AG08396 (cell line): ENCODE measurements at places on chromosomes 11 and 22.
A peak's percentile ranks its signal among the peaks of the same experiment; 100 is the strongest.

- DNase-seq, result no peak
These were observed 14.7 kb upstream of the APOBEC3A start for GRCh38 chr22:38942702-38943101.

DNA sequence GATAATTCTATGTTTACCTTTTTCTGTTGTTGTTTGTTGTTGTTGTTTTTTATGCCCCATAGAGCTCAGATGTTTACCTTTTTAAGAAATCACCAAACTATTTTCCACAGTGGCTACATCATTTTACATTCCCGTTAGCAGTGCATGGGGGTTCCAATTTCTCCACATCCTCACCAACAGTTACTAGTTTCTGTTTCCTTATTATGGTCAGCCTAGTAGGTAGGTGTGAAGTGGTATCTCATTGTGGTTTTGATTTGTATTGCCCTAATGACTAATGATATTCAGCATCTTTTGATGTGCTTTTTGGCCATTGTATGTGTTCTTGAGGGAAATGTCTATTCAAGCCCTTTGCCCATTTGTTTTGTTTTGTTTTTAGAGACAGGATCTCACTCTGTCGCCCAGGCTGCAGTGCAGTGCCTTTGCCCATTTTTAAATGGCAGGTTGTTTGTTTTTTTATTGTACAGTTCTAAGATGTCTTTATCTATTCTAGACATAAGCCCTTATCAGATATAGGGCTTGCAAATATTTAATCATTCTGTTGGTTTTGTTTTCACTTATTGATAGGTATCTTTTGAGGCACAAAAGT, 27.5 kb downstream of the CHEK2 start:
- DNase-seq, result no peak

- no peak for DNase-seq
These were observed 126.0 kb upstream of the TTC12 start for GRCh38 chr11:113188371-113188834.

DNA sequence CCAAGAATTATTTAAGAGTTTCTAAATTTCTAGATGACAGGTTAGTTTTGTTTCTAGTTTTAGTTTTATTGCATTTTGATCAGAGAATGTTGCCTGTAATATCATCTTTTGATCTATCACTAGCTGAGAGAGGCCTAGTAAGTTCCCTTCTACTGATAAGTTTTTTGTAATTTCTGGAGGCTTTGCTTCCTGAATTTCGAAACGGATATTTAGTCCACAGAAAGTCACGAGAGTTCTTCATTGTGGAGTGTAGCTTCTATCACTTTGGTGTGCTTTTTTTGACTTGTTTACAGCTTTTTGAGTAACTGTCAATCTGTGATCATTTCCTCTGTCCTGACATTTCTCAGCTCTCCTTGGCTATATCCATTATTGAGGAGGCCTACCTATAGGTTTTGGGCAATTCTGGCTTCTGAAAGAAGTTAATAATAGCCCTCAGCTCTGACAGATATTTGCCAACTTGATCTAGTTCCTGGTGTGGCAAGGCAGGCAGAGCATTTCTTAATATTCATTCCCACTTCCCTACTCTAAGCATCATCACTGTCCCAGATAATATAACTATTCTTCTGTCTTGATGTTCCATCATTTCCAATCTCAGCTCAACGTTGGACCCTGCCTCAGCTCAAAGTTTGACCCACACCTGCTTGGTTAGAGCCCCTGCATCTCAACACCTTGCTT, 171.3 kb downstream of the BLID start:
- no peak for DNase-seq

DNA sequence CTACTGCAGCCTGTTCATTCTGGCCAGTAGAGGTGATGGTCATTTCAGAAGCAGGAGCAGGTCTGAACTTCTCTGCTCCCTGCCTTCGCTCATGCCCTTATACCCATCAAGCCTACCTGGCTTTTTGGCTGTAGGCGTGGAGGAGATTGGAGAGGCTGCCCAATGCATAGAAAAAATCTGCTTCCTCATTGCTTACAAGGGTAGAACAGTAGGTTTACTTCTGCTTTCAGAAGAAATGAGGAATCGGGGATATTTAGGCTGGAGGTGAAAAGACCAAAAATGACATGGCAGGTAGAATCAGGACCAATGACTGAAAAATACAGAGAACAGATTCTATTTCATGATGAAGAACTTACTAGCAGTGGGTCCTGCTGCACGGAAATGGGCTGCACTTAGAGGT, 72.9 kb upstream of the YWHAH start:
- DNase-seq, result no peak

- peak; percentile 96 for DNase-seq
These were observed at the start of gene PRR14L for GRCh38 chr22:31749636-31750364. Gene PRR14L, minus strand, starts transcription at chr22:31750132. Its CDS starts 11,272 bp downstream, at chr22:31738860.

DNA sequence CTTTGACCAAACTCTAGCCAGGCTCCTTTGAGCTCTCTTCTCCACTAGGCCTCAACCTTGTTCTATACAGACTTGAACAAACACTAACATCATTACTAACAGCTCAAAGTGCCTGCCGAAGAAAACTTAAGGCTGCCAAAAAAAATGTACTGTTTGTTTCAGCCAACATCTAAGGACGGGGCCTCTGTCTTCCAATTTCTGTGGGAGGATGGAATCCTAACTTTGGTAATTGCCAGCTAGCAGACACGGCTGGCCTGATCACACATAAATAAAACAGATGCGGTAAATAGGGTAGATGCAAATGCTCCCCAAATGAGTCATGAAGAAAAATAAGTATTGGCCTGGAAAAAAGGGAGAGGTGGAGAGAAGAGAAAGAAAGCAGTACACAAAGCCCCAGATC, 394.3 kb downstream of the TMEM135 start:
- DNase-seq, result peak; percentile 57

DNA sequence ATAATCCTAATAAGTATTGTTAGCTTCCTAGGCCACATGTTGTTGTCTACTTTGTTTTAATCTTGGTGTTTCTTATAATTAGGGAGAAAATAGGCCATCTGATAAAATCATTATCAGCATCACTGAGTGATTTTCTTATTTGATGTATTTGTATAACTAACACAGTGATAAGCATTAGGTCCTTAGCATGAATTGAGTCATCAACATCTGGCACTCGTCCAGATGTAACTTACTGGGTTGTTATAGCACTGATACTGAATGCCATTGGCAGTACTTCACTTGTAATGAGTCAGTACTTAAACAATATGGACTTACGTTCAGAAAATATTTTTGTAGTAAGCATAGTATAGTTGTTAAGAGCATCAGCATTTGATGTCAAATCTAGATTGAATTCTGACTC, 16.2 kb downstream of the API5 start:
- DNase-seq, result peak; percentile 42

DNA sequence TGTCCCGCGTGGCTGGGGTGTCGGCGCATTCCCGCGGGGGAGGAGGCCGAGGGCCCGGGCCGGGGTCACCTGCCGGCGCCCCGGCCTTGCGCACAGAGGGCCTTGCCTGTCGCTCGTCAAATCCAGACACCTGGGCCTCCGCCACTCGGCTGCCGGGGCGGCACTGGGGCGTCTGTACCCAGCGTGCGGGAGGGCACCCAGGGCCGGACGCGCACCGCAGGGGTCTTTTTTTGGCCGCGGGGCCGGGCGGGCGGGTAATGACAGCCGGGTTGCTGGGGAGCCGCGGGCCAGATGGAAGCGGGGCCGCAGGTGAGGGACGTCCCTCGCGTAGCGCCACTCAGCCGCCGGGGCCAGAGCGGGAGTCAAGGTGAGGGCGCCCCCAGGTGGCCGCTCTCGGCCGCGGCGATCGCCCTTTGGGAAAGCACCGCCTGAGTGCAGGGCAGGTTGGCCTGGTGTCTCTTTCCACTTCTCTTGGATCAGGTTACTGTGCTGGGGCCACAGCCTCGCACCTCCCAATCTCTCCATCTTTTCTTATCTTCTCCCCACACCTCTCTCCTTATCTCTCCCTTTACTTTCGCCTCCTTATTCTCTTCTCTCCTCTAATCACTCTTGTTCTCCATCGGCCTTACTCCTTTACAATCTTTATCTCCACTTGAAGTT, 3.5 kb downstream of the PHLDB1 start:
- DNase-seq, result peak; percentile 60

DNA sequence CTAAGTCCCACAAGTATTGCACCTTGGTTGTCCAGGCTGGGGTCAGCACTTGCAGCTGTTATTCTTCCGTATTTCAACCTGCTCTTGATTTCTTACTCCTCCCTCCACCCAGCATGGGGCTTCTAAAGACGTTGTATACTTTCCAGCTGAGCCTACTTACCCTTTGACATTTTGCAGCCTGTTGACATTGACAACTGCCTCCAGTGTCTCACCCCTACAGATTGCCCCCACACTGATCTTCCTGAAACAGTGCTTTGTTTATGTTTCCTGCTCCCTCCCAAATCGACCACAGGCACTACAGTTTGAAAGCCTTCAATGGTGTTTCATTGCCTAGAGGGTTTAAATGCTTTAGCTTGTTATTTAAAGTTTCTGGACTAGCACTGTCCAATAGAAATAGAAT, 56.6 kb downstream of the FAM83F start:
- DNase-seq, result no peak

- DNase-seq, result no peak
These were observed 134.4 kb downstream of the CSNK2A3 start for GRCh38 chr11:11218629-11218986.

GRCh38 chr11:109349276-109350080, 72.5 kb upstream of the C11orf87 start:
- no peak for DNase-seq

DNA sequence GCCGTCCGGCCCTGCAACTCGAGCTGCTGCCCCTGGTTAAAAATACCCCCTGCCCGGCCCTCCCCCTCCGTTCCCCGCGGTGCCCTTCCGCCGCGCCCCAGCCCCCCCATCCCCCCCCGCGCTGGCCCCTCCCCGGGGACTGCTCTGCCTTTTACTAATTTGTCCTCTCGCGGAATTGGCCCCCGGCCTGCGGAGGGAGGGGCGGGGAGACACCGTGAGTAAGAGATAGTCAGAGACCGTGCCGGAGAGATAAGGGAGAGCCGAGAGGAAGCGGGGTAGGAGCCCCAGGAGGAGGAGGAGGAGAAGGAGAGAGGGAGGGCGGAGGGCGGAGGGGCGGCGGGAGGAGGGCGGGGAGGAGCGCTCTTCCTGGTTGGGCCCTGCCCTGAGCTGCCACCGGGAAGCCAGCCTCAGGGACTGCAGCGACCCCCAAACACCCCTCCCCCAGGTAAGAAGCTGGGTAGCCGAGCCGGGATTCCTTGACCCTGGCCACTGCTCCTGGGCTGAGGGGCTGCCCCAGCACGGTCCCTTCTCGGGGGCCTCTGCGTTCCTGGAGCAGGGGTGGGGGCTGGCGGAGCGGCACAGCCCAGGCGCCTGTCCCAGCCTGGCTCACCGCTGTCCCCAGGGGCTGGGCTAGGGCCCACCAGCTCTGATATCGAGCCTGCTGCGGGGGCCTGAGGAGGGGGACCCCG, at the start of gene CAPN1:
Gene CAPN1 (plus strand): TSS at position 360 of the 689 bp plus-strand sequence. CDS start 774 bp downstream, outside the sequence.
- peak; percentile 94 for DNase-seq

GRCh38 chr11:45089251-45089650, 57.2 kb upstream of the PRDM11 start:
- DNase-seq, result peak; percentile 82

GRCh38 chr11:77424644-77425043, 49.2 kb downstream of the PAK1 start:
- no peak for DNase-seq

DNA sequence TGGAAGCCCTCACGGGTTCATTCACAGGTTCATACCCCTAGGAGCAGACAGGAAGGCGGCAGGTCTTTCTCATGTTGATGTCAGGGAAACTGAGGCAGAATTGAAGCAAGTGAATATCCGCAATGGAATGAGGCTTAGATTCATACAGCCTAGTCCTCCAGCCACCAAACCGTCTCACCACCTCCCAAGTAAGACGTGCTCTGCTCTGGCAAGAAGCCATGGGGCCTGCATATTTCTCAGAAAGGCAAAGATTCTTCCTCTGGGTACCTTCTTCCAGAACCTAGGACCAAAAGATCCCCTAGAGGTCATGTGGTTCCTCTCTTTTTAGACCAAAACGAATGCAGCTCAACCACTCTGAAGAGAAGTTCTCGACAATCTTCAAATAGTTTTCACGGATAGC, 1.7 kb downstream of the AP1B1 start:
- DNase-seq, result no peak

DNA sequence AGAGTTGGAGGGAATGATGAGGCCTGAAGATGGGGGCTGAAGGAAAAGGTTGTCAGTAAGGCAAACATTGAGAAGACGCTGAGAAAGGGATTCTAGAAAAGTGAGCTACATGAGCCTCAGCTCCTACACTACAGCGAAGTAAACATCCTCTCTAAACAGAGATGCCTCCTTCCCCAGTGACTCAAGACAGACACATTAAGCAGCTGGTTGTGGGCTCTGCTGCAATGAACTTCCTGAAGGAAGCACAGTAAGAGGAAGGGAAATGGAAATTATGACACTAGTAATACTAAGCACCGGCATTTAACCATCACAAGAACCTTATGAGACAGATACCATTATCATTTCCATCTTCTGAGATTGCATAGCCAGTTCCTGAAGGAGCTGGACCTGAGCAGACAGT, 190.5 kb downstream of the C11orf87 start:
- no peak for DNase-seq

DNA sequence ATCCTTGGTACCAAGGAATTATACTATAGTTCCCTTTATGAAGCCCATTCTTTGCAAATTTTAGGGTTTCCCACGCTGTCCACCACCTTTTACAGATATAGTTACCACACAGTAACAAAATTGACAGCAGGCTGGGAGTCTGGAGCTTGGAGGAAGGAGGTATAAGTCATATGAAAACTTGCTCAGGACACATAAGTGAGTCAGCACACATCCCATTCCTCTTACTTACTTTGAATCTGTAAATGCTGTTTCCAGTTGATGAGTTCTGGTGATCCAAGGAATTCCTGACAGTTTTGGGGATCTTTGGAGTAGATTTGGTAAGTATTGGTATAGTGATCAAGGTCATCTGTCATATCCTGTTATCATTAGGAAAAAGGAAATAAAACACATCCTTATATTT, 19.2 kb downstream of the GLYAT start:
- DNase-seq, result no peak

DNA sequence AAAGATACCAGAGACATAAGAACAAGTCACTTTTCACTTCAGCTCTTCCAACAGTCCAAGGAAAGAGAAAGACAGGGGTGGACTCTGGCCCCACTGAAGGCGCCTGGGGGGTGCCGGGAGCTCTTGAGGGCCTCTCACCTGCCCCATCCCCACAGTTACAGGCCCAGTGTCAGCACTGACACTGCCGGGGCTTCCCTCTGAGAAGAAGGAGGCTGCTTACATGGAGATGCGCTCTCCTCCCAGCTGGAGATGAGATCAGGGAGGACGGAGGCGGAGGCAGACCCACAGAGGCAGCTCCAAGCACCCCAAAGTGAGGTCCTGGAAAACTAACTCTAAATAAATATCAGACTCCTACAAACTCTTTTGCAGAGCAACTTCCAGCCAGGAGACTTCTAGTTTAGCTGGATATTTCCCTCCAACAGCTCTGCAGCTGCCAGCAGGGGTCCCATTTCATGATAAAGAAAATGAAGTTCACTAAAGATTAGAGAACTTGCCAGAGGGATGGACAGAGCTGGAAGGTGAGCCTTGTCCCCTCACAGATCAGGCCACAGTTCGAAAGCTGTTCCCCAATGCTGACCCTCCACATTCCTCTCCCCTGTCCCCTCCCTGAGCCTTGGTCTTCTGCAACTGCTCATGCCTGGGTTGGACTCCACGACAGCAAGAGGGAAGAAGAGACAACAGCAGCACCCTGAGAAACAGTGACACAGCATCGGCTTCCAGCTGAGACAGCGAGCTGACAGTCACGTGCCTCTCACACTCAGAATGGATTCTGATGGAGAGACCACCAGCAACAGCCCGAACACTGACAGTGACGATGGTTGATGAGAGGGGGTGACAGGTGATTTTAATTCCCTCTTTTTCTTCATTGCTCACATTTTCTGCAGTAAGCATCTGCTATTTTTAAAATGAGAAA, 5.8 kb downstream of the CARS1 start:
- DNase-seq, result no peak
